ENCODE measurements at places on chromosomes 6 and 20.

DNA sequence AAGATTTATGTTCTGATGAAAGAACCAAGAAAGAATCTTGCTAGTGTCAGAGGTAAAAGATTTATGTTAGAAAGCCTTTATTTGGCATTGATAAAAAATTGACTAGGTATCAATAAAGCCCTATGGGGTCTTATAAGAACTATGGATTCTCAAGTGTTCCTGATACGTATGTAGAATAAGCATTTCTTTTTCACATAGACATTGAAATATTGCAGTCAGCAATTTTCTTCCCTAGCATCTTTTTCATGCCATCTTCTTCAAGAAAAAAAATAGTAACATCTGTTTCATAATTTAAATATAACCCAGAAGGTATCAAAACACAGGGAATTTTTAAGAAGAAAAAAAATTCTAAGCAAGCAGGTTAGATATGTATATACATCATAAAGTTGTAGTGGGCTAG is 230.6 kb downstream of the CENPW start:
- DNase-seq, result no peak

- DNase-seq, result no peak
These were observed 263.0 kb downstream of the PAX1 start for GRCh38 chr20:21968486-21968885.

- no peak for DNase-seq
These were observed 34.1 kb downstream of the HFE start for GRCh38 chr6:26121141-26122004.

DNA sequence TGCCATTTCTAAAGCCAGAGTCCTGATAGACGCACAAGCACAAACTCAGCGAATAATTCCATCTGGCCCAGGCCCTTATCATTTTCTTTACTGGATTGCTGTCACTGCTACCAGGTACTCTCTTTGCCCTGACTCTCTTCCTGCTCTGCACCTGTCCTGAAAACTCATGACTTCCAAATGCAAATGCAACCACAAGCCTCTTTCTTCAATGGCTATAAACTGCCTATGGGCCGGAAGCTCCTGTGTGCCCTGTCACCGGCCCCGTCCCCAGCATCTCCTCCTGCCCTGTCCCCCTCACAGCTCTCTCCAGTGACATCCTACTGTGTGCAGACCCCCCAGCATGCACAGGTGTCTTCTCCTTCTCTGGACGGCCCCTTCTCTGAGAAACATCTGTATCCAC is 302.6 kb downstream of the GMDS start:
- DNase-seq, result no peak

- no peak for DNase-seq
These were observed 38.9 kb upstream of the HIVEP1 start for GRCh38 chr6:11973238-11973637.

GRCh38 chr6:106324726-106325335 is 729 bp downstream of the ATG5 start:
- DNase-seq, result no peak

DNA sequence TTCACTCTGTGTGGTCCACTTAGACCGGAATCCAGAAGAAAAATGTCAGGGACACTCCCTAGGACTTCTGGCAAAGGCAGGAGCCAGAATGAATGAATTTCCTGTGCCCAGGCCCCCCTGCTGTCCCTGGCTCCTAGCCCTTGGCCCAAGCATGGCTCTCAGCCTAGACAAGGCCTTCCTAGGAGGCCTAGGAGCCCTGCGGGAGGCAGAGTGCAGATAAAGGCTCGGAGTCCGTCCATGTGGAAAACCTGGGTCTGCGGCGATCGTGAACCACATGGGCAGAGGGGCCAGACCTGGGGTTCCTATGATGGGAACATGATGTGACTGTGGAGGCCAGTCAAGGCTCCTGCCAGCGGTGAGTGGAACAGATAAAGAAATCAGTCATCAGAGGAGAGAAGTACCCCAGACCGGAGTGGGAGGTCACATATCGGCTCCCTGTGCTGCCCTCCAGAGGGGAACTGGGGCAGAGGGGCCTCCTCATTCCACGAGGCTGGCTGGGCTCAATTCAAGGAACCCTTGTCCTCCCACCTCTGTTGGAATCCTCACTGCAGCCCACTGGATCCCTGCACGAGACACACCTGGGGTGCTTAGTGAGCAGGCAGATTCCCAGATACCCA is 5.9 kb upstream of the VSTM2L start:
- DNase-seq, result no peak

DNA sequence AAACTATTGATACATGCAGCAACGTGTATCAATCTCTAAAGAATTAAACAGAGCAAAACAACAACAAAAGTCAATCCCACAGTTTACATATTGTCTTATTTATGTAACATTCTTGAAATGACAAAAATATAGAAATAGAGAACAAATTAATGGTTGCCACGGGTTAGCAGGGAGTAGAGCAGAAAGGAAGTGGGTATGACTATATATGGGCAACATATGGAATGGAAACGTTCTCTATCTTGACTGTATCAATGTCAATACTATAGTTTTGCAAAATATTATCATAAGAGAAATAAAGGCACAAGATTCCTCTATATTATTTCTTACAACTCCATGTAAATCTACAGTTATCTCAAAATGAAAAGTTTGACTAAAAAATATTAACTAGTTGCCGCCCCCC is 12.8 kb downstream of the AK9 start:
- no peak for DNase-seq

DNA sequence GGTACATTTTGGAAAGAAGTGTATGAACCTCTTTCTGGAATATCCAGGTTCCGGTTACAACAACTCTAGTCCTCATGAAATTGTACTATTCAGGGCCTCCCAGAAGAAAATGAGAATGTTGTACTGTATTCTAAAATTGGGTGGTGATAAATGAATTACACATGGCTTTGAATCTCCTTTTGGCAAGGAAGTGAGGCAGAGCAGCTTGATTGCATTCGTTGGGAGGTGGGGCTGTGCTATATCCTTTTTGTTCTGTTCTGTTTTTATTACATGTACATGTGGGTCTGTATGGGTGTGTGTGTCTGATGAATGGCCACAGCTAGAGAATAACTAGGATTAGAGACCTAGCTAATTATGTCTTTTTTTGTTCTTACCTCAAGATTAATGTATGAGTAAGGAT is 37.8 kb upstream of the SNRPB2 start:
- no peak for DNase-seq

DNA sequence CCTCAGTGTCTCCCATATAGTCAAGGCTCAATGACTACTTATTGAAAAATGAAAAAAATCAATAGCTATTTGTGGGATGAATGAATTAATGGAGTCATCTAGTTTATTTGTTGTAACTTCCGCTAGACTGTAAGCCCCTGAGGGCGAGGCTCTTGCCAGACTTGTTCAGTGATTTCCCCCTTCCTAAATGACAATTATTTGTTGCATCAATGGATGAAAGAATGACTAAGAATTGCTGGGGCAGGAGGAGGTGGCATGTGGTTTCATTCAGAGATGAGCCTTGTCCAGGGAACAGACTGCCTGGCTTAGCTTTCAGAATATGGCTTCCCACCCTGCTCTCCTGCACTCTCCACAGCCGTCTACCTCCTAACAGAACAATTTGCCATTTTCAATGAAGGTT is 1.1 kb upstream of the PRELID3B start:
- DNase-seq, result no peak

GRCh38 chr6:157998707-157999167 is 17.1 kb downstream of the SYNJ2 start:
- no peak for DNase-seq

- DNase-seq, result no peak
These were observed 15.7 kb downstream of the PAQR8 start for GRCh38 chr6:52377538-52378221.

- DNase-seq, result no peak
These were observed 195.4 kb downstream of the KHDRBS2 start for GRCh38 chr6:62090442-62091229.
